NCI-H2029 (cell line): ENCODE measurements at places on chromosomes 5 and 9.

DNA sequence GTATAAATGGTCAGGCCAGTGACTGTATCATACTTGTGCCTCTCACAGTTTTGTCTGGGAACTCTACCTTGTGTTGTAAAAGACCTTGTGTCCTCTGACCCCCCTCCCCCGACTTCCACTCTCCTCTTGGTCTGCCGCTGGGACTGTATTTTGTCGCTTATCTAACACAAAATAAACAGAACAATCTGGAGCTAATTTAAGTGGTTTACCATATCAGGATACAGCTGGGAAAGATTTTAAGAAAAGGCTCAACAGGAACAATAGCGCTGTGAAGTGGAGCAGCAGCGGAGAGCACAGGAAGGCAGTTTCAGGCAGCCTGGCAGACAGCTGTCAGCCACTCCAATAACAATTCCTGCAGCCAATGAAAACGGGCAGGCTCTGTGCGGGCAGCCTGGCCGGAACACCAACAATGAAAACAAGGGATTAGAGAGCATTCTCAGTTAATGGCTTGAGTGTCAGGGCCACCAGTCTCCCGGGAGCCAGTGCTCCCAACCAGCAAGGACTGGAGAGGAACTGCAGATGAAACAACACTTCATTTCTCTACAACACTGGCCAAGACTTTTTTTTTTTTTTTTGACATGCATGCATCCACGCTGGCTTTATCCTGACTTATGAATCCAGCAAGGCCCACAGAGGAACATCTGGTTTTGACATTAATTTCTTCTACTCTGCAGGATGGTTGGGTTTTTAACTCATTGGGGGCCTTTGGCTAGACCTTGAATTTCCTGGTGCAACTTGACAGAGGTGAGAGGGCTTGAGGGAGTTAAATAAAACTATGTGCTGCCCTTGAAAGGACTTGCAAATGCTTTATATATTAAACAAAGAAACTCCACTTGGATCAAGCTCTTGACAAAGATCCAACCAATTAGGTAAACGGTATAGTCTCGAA, 76.7 kb downstream of the ARSB start:
- DNase-seq, result peak; percentile 95

DNA sequence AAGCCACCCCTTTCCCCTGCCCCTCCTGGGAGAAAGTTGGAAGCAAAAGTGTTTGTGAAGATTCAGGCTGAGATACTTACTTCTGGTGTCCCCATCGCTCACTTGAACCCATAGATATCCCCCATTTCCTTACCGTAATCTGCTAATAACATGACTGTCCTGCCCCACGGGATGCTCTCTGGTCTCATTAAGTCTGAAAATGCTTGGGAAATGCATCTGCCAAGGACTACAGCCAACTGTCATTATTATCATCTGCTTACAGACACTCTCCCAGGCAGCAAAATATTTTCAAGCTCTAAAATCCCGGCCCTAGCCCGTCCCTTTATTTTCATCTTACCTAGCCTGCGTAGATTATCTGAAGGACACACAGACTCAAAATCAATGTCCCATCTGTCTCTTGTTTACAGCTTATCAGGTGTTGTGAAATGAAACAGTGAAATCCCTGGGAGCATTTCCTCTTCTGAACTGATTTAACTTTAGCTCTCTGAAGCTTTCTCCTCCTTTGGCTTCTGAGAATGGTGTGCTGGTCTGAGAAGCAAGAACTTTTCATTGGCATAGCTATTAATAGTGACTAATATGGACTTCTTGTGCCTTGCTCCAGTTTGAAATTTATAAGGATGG, 126.9 kb upstream of the OSMR start:
- no peak for DNase-seq

DNA sequence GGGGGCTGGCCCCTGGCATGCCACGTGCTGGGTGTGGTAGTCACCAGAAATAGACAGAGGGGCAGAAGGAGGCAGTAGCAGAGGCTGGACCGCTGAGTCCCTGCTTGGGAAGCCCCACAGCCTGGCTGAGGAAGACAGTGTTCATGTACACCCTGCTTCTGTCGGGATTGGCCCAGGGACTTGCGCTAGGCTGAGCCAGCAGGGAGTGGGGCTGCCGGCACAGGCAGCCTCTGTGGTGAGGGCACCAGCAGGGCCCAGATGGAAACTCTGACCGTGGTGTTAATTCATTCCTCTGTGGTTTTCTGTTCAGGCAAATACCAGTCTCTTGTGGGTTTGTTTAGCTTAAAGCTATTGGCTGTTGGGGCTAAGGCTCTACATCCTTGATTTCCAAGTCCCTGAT, 108.6 kb upstream of the RAD23B start:
- DNase-seq, result no peak

DNA sequence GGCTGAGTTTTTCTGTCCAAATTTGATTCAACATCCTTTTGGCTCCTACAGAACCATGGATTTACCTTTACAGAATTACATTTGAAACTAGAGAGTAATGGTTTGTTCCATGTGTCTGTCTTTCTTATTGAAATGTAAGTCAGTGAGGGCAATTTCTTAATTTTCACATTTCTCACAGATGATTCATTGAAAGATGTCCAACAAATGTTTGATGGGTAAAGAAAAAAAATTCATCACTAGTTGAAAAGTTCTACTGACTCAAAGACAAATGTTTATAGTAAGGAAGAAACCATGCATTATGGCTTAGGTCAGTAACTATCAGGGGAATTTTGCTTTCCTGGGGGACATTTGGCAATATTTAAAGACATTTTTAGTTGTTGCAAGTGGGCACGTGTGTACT, 131.6 kb upstream of the TRPM3 start:
- no peak for DNase-seq

DNA sequence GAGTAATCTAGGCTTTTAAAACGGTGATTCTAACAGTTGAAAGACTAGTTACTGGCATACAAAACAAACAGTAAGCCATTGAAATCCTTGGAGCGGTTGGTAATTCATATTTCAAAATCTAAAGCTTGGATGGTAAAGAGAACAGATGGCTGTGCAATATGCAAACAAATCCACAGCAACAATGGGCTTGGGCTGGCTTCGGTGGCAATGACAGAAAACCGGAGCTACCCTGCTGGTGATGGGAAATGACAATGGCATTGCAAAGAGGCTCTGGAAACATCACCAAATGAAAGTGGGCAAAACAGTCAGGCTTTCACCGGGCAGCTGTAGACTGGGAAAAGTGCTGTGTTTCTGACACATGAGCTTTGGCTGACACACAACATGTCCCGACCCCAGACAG, 42.2 kb downstream of the MED27 start:
- DNase-seq, result peak; percentile 74

- DNase-seq, result no peak
These were observed 42.1 kb downstream of the PPP1R2B start for GRCh38 chr5:156892223-156892622.

DNA sequence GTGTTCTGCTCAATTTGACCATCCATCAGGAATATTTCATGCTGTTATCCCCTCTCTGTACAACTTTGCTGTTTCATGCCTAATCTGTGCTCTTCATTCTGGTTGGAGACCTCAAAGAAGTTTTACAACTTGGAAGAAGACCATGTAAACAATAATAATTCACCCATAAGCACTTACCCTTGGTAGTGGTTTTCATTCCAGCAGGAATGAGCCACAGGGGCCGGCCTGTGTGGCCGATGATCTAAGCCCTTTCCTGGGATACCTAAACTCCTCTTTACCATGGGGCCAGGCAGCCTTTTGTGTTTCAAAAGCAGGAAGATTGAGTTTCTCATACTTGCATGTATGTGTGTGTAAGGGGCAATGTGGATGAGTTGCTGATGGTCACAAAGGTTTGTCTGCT, 165.0 kb downstream of the FGF1 start:
- no peak for DNase-seq

DNA sequence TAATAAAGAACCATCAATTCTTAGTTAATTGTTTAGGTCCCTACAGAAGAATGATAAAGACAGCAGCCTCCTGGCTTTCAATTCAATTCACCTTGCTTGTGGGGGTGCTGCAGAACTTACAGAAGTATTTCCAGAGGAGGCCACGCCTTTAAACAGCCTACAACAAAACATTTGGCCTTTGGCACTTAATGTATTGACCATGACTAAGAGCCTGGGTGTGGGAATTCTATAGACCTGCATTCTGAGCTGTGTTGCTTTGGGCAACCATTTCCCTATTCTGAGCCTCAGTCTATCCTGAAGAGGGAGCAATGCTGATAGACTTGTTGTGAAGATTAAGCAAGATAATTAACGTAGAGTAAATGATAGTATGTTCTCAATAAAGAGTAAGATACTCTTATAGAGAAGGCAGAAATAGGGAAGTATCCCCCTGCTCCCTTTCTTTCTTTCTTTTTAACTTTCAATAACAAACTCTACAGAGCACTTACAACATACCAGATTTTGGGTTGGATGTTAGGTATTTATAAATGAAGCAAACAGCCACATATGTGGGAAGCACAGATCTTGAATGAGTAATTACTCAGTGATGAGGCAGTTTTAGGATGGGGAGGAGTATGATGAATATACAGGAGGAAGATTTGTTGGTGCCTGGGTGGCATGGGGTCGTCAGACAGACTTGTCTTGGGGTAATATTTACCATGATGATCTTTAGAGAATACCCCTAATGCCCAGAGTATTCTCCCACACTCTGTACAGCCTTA, 28.4 kb downstream of the PAPPA start:
- DNase-seq, result no peak

DNA sequence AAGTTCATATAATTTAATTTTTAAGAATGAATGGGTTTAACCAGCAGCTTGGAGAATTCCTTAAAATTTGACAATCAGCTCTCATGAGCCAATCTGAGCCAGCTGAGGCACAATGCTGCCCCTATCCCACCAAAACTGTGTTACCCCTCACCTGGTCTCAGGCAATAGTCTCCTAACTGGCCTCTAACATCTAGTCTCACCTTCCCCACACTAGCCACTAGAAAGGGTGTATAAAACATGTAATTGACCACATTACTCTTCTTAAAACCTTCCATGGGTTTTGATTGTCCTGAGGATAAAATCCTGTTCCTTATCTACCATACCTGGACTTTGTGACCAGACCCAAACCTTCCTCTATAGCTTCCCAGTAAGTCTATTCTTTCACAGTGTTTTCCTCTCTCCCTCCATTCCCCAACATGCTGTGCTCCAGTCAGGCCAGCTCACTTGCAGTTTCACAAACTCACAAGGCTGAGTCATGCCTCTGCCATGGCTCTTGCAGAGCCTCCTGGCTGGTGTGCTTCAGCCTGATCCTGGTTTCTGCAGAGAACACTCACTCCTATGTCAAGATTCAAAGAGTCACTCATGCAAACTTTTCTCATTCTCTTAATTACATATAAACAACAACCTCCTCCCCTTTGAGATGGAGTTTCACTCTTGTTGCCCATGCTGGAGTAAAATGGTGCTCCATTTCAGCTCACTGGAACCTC, 16.0 kb upstream of the ZCCHC7 start:
- no peak for DNase-seq

GRCh38 chr5:149310947-149311658, 34.2 kb upstream of the GRPEL2 start:
- peak; percentile 9 for DNase-seq

- DNase-seq, result peak; percentile 58
These were observed 133.2 kb downstream of the ERCC6L2 start for GRCh38 chr9:96008502-96009222.

DNA sequence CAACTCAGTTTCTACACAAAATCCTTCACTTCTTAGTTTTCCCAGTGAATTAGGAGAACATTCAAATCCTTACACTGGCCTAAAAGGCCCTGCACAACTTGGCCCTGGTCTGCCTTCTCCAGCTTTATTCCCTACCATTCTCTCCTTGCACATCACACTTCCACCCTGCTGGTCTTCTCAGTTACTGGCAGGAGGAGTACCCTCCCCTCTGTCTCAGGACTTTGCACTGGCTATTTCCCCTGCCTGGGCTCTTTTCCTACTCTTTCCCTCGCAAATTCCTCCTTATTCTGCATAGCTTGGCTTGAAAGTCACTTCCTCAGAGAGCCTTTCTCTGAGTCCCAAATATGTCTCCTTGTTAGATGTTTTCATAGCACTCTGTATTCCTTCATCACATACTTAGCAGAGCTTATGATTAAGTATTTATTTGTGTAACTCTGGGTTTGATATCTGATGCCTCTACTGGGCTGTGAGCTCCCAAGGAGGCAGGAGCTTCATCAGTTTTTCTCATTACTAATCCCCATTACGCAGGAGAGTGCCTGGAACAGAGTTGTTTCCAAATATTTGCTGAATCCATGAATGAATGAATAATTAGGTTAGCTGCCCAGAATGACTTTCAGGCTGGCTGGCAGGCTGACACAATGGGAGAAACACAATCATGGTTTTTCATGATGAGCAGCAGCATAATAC, 159.8 kb upstream of the KLF9 start:
- DNase-seq, result peak; percentile 66

GRCh38 chr5:43075319-43076293, 35.5 kb upstream of the ANXA2R start:
- DNase-seq, result no peak

DNA sequence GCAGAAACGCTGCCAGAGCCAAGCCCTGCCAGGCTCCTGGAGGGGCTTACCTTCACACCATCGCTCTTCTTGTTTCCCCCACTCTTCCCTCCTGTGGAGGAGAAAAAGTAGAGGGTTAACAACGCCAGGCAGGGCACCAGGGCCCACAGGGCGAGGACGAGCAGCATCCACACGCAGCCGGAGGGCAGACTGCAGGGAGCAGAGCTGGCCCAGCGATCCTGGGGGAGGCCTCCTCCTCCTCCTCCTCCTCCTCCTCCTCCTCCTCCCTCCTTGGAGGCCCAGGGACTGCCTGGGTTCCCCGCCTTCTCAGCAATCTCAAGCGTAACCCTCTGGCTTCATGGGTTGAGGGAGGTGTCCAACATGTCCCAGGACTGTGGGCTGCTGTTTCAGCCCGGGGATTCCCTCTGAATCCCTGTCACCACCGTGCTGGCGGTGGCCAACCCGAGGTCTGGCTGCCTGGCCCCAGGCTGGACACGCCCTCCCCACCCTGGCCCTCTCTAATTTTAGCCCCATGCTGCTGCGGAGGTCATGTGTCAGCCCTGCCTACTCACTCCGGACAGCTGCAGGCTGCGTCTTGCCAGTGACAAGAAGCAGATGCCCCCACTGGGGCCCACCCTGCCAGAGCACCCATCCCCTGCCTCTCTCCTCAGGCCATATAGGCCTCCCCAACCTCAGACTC, 44.3 kb downstream of the CAMK2A start:
- no peak for DNase-seq

DNA sequence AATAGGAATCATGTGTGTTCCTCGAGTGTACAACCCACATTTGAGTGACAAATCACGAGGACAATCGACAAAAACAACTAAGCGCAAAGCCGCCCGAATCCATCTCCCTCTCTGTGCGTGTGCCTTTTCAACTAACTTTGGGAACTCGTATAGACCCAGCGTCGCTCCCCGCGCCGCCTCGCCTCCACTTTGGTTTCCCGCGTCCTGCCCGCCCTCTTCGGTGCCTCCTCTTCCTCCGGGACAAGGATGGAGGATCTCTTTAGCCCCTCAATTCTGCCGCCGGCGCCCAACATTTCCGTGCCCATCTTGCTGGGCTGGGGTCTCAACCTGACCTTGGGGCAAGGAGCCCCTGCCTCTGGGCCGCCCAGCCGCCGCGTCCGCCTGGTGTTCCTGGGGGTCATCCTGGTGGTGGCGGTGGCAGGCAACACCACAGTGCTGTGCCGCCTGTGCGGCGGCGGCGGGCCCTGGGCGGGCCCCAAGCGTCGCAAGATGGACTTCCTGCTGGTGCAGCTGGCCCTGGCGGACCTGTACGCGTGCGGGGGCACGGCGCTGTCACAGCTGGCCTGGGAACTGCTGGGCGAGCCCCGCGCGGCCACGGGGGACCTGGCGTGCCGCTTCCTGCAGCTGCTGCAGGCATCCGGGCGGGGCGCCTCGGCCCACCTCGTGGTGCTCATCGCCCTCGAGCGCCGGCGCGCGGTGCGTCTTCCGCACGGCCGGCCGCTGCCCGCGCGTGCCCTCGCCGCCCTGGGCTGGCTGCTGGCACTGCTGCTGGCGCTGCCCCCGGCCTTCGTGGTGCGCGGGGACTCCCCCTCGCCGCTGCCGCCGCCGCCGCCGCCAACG, at the start of gene GPR150:
GPR150 (plus strand) TSS at position 58 of the 840 bp plus-strand sequence; CDS start at position 247, 189 bp downstream.
- DNase-seq, result peak; percentile 53
